NCI-H1048 (cell line): ENCODE measurements at places on chromosomes 1 and 21.
A peak's percentile ranks its signal among the peaks of the same experiment; 100 is the strongest.

GRCh38 chr1:31980835-31981455, 32.7 kb upstream of the KHDRBS1 start:
- no peak for DNase-seq

GRCh38 chr21:45056917-45057560, 17.3 kb upstream of the ADARB1 start:
- no peak for DNase-seq

DNA sequence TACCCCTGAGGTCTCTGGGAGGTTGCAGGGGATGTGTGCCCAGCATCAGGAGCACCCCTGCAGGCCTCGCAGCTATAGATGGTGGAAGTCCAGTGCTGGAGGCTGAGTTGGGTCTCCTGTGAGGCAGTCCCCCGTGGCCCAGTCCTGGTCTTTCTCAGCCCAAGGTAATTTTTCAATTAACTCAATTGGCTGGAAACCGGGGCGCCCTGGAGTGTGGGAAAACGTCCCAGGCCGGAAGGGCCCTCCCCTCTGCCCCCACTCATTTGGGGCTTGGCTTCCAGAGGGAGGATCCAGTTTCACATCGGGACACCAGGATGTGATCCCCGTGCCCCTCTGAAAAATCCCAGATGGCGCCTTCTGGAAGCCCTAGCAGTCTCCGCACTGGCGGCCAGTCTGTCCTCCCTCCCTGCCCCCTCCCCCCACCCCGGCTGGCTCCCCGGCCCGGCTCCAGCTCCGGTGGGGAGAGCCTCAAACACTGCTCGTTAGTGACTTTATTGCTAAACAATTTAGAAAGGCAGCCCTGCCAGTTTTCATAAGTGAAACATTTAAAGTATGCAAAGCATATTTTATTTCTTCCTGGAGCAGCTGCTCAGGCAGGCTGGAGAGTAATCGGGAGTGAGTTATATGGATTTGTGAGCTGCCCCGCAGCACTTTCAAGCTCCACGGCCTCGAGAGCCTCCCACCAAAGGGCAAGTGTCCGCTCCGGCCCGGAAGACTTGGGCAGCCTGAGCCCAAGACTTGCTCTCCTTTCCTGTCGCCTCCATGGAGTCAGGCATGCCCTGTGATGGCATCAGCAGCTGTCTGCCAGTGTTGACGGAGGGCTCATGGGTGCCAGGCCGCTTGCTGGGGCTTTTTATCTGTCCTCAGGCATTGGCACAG, 208.2 kb upstream of the TMEM51 start:
- DNase-seq = peak; percentile 53

GRCh38 chr21:34597406-34597805, 17.5 kb downstream of the RCAN1 start:
- DNase-seq = no peak

- DNase-seq = peak; percentile 68
Measured at GRCh38 chr1:171188388-171189266, 3.5 kb downstream of the FMO2 start.

- DNase-seq = no peak
Measured at GRCh38 chr21:33750017-33750416, 107.7 kb downstream of the ITSN1 start.

DNA sequence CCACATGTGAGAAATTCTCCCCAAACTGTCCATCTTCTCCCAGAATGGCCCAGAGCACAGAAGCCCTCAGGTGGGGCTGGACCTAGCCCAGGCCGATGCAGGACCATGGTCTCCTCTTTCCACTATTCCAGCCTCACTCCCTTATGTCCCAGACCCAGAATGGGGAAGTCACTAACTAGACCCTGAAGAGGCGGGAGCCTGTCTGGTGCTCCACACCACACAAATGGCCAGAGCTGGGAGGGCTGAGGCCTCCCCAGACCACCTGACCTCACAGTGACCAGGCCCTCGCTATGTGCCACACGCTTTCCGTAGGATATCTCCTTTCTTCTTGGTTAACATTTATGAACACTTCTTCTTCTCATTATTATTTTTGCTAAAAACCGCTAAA, 54.9 kb upstream of the EDN2 start:
- DNase-seq = no peak

GRCh38 chr1:44803312-44804095, 3.3 kb downstream of the PLK3 start:
- DNase-seq = no peak

- DNase-seq = no peak
Measured at GRCh38 chr1:43220905-43221778, 48.6 kb upstream of the TMEM125 start.

DNA sequence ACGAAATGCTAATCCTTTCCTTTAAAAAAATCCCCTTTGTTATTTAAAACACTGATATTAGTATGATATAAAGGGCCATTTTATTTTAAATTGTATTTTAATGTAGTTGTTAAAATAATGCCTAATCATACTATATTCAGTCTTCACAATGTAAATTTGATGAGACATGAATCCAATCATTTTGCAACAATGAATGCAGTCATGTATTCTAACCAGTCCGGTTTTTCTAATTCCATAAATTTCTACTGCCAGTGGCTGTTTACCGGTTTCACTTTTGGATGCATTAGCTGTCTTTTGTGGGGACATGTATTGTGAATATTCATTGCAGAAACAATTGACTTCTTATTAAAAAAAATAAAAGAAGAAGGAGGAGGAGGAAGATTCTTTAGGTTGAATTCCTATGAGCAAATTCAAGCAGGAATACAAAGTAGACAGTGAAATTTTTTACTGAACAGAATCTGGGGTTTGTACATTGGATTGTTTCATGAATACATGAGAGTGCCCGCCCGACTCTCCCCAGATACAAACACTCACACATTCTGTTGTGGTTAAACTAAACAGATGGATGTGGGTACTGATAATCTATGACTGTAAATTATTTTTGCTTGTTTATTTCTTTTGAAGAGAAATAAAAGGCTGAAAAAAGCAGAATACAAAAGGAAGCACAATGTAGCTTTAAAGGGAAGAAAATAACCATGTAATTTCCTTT, 624.8 kb upstream of the PTBP2 start:
- no peak for DNase-seq

DNA sequence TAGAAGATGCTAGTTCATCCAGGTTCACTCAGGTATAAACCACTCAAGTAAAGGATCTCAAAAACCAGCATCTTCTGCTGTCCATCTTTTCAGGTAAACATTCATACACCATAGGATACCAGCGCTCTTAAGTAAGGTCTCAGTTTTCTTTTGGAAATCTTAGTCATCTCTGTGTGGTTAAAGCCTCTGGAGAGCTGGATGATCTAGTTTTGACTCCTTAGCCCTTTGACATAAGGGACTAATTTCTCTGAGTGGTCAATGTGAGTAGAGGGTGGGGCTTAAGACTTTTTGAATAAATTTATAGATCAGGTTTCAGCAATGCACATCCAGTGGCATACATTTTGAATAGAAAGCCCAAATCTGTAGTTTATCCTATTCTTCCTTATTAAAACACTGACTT, 92.3 kb downstream of the CTH start:
- no peak for DNase-seq

GRCh38 chr1:8395433-8395866, 77.5 kb downstream of the SLC45A1 start:
- DNase-seq = no peak
